ENCODE measurements at places on chromosomes 1 and 21.
A peak's percentile ranks its signal among the peaks of the same experiment; 100 is the strongest.

GRCh38 chr1:60169206-60169605 is 95.6 kb upstream of the C1orf87 start:
- no peak for DNase-seq

- DNase-seq: no peak
Observed at GRCh38 chr1:26114165-26114927, 2.7 kb downstream of the PDIK1L start.

- DNase-seq: no peak
Observed at GRCh38 chr1:94218332-94218731, 19.1 kb downstream of the ARHGAP29 start.

GRCh38 chr1:110928191-110928590 is 35.5 kb downstream of the LRIF1 start:
- no peak for DNase-seq

- peak; percentile 89 for DNase-seq
Observed at GRCh38 chr1:162847839-162848453, 13.0 kb downstream of the CCDC190 start.

- DNase-seq: peak; percentile 53
Observed at GRCh38 chr1:78570539-78570938, 49.7 kb upstream of the IFI44L start.

- DNase-seq: peak; percentile 30
Observed at GRCh38 chr1:31707711-31708110, 3.9 kb upstream of the COL16A1 start.

DNA sequence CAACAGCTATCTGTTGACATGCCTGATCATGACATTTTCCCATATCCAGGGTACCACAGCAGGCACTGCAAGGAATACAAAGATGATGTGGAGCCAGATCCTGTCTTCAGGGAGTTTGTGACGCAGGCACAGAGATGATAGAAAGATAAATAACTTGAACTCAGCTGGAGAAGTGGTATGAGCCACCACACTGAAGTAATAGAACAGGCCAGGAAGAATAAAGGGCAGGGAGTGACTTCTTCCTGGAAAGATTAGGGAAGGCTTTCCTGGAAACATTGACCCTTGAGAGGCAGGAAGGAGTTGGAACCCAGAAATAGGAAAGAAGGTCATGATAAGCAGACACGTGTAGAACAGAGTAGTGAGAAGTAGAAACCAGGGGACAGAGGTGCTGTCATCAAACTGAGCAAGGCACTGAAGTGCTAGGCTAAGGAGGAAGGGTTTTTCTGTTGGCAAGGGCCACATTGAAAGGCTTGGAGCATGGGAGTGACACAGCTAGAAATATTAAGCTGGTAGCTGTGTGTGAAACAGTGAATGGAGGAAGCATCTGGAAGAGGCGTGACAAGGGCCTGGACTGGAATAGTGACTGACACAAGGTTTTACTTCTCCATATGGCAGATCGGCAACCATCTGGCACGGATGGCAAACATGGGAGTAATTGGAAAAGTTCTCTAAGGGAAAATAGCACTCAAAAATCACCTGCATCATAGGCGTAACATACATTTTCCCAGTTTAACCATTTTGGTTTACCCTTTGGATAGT is 68.4 kb downstream of the AK5 start:
- DNase-seq: peak; percentile 80

- no peak for DNase-seq
Observed at GRCh38 chr1:15610167-15610566, 7.1 kb upstream of the DDI2 start.

- DNase-seq: no peak
Observed at GRCh38 chr1:24793447-24794129, 48.3 kb downstream of the CLIC4 start.

GRCh38 chr1:221071777-221072176 is 192.5 kb downstream of the HLX start:
- no peak for DNase-seq

DNA sequence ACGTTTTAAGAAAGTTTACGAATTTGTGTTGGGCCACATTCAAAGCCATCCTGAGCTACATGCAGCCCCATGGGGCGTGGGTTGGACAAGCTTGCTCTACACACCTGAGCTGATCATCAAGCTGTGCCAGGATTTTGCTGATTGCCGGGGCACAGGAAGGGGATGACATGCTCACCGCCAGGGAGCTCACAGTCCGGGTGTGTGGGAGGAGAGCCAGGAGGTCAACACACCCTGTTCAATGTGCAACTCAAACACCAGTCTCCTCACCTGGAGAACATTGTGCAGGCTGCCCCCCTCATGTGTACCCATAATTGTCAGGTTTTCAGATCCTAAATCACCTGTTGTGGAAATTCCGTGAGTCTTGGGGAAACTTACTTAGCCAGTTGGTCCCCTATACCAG is 969 bp downstream of the CYP4A11 start:
- no peak for DNase-seq

GRCh38 chr21:45435405-45435981 is 30.5 kb downstream of the COL18A1 start:
- no peak for DNase-seq

- DNase-seq: no peak
Observed at GRCh38 chr21:33089395-33090119, 19.6 kb downstream of the OLIG1 start.

- DNase-seq: no peak
Observed at GRCh38 chr1:117127795-117128194, 6.2 kb upstream of the TRIM45 start.

DNA sequence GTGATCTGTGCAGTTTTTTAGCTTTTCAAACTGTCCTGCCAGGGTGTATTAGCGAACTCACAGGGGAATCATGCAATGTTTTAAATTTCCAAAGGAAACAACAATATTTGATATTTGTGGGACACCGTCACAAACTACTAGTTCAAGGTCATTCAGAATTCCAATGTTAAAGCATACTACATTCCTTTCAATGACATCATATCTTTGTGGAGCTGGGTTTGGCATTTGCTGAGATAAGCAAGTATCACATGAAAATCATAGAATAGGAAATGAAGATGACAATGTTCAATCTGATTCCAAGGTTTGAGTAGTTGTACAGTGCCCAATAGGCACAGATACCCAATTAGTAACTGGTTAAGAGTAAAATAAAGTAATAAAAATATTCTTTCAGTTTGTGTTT is 35.6 kb downstream of the NUF2 start:
- no peak for DNase-seq

GRCh38 chr1:36707221-36707620 is 224.5 kb upstream of the CSF3R start:
- no peak for DNase-seq

GRCh38 chr1:54804471-54805132 is 3.5 kb upstream of the TTC22 start:
- DNase-seq: no peak

GRCh38 chr21:27103768-27104167 is 136.9 kb upstream of the ADAMTS5 start:
- no peak for DNase-seq

- no peak for DNase-seq
Observed at GRCh38 chr21:45853703-45854342, 127.7 kb upstream of the COL6A1 start.

DNA sequence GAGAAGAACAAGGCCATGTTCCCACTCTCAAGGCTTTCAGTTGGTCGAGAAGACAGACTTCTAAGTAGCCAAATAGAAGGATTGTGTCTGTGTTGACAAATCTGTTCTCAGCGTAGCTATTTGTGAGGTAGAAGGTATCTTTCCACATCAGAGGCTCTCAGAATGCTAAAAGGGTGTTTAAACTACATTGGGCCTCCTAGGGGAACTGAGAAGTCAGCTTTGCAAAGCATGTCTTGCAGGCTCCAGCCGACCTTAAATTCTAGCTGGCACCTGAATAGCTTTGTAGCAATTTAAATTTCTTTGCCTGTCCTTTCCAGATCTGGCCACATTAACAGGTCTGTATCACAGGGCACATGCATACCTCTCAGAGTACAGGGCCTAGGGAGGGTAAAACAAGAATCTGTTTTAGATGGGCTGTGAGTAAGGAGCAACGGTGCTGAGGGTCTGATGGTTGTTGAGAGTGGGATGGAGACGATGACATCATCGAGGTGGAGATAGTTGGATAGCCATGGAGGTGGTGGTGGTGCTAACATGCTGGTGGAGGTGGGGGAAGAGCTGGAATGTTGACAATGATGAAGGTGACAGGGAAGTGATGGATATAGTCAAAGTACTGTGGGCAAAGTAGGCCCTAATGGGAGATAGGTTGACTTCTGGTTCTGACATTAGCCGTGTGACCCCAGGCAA is 17.0 kb upstream of the DMBX1 start:
- DNase-seq: no peak

- peak; percentile 51 for DNase-seq
Observed at GRCh38 chr1:109112056-109112651, 1.8 kb upstream of the ELAPOR1 start.

- DNase-seq: no peak
Observed at GRCh38 chr21:41361053-41361785, 608 bp upstream of the MX2 start.

DNA sequence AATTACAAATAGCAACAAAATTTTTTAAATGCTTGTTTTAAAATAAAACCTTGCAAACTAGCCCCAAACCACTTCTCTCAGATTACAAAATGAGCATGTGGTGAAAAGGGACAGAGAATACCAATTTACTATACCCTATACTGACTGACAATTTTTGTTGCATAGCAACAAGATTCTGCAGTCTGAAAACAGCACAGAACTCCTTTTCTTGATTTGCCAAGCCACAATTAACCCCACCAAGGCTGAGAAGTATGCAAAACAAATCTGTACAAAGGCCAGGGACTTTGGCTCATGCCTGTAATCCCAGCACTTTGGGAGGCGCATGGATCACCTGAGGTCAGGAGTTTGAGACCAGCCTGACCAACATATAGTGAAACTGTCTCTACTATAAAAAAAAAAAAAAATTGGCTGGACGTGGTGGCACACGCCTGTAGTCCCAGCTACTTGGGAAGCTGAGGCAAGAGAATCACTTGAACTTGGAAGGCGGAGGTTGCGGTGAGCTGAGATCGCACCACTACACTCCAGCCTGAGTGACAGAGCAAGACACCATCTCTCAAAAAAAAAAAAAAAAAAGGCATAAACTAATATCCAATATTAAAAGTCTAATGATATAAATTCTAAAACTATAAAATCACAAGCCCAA is 21.8 kb downstream of the ENAH start:
- DNase-seq: peak; percentile 48

DNA sequence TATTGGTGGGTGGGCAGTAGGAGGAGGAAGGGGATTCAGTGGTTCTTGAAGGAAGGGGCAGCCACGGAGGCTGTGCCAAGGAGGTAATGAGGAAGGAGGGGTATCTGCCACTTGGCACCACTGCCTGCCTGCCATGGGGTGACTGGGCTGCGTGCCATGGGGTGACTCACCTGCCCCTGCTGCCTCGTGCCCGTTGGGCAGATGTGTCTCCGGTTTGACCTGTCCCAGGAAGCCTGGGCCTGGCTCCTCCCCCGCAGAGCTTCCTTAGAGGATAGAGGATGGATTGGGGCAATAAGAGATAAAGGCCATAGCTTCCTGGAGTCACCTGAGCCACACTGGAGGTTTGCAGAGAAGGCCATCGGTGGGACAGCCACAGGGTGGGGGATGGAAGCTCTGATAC is 1.7 kb downstream of the PADI3 start:
- DNase-seq: no peak

DNA sequence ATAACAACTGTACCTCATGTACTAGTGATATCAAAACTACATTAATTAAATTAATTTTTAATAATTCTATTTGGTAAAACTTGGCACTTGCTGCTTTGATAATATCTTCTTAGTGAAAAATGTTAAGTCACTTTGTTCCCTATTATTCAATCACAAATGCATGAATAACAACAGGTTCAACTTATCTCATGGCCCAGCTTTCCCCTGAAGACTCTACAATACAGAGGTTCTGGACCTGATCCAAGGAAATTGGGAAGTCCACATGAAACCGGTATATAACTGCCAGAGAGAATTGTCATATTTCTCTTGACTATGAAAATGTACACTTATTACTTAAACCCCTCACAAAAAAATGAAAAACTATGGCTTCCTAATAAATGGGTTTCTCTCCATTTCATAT is 33.9 kb upstream of the PTPRC start:
- DNase-seq: no peak

GRCh38 chr1:192609110-192610079 is 26.6 kb upstream of the RGS13 start:
- DNase-seq: no peak

GRCh38 chr1:47439819-47440598 is 2.2 kb downstream of the FOXD2 start:
- DNase-seq: no peak

DNA sequence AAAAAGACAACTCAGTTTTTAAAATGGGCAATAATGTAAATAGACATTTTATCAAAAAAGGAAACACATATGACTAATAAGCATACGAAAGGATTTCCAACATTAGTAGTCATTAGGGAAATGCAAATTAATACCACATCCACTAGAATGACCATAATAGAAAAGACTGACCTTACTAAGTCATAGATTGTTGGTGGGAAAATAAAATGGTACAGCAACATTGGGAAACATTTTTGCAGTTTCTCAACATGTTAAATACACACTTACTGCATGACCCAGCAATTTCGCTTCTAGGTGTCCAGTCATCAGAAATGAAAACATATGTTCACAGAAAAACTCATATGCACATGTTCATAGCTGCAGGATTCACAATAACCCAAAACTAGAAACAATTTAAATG is 29.9 kb upstream of the SLC44A3 start:
- no peak for DNase-seq

GRCh38 chr1:226064816-226065248 is 2.3 kb downstream of the H3-3A start:
- peak; percentile 79 for DNase-seq

GRCh38 chr1:165235777-165236291 is 120.7 kb downstream of the LMX1A start:
- DNase-seq: peak; percentile 99
